ENCODE measurements at places on chromosomes 2 and 18.

GRCh38 chr2:203535784-203536585, 884 bp upstream of the RAPH1 start:
- DNase-seq, result peak; percentile 3

- peak; percentile 14 for DNase-seq
These were observed 108.2 kb downstream of the TDRD15 start for GRCh38 chr2:21231985-21232384.

DNA sequence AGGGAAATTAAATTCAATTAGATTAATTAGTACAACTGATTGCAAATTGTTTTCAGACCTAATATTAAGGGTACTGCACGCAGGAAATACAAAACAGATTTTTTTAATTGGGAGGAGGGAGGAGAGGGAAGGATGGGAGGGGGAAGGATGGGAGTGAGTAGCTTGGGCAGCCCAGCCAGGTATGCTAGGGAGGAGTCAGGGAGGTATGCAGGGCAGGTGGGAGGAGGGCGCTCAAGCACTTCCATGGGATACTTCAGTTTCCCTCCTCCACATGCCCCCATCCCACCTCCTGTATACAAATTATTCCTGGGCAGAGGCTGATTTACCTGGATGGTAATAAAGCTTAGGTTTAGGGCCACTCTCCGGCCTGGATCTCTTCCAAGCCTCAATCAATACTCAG, 76.6 kb upstream of the CAPN13 start:
- DNase-seq, result no peak

GRCh38 chr2:1586251-1586922, 157.9 kb downstream of the PXDN start:
- no peak for DNase-seq

- DNase-seq, result no peak
These were observed 83.3 kb downstream of the SMIM21 start for GRCh38 chr18:75344161-75344560.

DNA sequence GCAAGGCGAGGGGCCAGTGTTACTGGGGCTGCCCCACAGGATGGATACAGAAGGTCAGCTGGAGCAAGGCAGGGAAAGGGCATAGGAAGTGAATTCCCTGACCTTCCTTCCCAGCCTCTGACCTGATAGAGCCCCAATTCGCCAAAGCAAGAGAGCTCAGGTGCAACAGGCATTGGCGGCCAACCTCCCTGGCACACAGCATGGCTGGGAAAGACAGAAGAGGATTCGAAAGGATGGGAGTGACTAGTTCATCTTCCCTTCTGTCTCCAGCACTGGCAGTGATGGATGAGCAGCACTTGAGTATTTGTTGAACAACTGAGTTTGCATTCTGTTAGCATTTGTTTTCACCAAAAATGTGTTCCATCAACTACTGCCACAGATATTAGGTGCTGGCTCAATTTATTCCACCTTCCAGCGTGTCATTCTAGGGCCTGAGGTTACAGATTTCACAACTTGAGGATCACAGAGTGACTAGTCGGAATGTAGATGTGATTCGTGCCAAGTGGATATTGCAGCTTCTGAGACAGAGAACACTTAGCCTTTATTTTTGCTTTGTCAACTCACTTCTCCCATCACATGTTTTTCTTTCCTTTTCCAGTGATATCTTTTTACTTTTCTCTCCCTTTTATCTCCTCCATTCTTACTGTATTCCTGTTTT, 6.2 kb downstream of the COPS8 start:
- no peak for DNase-seq

DNA sequence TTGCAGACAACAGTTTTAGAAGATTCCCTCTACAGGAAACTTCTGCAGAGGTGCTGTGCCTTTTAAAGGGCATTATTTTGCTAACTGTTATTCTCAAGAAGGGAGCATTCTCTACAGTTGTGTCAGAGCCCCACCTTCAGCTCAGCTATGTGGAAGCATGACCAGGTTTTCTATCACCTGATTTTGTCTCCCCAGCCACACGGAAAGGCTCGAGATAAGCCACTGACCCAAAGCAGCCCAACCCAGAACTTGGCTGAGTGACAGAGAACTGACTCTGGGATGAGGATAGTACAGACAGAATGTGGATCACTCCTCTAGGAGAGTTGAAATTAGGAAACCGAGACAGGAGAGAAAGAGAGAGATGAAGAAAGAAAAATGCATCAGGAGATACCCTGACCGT, 10.7 kb downstream of the COL4A4 start:
- no peak for DNase-seq

DNA sequence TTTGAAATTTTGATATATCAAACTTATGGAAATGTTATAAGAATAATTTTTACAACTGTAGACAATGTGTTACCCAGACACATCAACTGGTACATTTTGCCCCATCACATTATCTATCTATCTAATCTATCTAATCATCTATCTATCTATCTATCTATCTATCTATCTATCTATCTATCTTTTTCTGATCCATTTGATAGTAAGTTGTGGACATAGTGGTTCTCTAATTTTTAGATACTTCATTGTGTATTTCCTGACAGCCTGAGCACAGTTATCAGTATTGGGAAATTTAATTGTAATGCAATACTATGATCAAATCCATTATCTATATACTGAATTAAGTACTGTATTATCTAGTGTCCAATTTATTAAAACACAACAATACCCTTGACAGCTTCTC, 42.0 kb upstream of the TMEM18 start:
- DNase-seq, result no peak

- no peak for DNase-seq
These were observed 1321.6 kb upstream of the ACVR2A start for GRCh38 chr2:146523196-146523595.

GRCh38 chr2:70648961-70649360, 95.3 kb upstream of the TGFA start:
- no peak for DNase-seq

- DNase-seq, result no peak
These were observed 254.0 kb downstream of the NRXN1 start for GRCh38 chr2:50777954-50778353.

DNA sequence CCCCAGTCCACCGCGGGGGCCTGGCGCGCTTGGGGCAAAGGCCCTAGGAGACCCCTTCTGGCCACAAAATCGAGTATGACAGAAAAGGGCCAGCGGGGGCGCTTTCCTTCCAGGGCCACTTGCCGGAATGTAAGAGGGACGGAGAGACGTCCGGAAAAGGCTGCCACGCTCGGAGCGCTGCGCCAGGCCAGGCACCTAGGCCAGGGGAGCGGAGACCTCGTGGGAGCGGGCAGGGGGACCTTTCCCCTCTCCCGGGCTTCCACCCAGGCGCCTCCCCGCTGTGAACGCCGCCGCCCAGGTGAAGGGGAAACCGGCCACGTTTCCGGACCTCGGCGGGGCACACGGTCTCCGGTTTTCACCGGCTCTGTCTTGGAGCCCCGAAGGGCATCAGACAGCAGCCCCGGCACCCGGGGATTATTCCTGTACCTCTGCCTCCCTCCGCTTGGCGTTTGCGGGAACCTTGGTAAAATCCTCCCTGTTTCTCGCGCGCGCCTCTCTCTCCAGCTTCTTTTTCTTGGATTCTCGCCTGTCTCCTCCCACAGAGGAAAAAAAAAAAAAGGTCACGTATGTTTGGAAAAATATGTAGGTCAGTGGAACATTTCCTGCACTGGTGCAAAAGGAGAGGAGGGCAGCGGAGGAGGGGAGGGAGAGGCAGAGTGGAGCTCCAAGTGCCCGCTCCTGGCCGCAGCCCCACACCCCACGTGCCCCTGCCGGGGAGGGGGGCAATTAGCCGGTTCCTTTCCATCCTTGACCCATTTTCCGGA, 1.2 kb upstream of the NPAS2 start:
- no peak for DNase-seq

- no peak for DNase-seq
These were observed 69.9 kb downstream of the RHOB start for GRCh38 chr2:20516646-20517341.

DNA sequence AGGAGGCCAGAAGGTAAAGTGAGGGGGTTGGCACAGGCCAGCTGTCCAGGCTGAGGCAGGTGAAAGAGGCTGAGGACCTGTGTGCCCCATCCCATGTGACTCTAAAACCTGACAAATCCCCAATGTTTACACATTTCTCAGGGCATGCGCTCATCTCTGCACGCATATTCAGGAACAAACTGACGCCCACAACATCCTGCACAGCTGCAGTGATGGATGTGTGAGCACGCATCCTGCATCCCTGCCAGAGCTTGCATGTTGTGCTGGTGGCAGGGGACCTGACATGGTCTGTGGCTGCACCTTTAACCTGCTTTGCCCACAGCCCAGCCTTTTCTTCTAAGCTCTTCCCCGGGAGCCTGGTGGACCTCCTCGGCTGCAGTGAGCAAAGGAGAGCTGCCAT, 83.1 kb downstream of the FBXO15 start:
- DNase-seq, result peak; percentile 53

- DNase-seq, result no peak
These were observed 1453.1 kb upstream of the SLC39A10 start for GRCh38 chr2:194203898-194204297.

DNA sequence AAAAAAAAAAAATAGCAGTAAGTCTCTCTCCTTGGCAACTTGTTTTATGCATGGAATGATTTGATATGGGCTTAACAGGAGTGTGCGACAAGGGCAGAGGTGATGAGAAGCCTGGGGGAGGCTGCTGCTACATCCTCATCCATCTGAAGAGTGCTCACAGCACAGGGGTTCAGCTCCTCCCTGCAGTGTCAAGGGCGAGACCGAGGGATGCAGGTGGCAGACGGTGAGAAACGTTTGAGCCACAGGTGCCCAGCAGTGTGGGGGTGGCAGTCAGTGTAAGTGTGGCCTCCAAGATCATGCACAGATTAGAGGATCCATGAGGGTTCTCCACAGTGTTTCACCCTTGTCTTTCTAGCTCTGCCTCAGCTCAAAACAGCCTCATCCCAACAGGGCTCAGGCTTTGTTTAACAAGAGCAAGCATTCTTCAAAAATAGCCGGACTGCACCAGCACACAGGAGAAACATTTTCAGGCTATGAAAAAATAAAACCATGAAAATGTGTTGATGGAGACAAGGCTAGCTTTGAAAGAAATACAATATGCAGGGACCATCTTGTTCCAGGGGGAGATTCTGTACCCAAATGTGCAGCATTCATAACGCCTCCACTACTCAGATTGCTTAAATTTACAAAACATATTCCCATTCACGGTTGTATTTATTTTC, 324.5 kb upstream of the MYT1L start:
- no peak for DNase-seq

DNA sequence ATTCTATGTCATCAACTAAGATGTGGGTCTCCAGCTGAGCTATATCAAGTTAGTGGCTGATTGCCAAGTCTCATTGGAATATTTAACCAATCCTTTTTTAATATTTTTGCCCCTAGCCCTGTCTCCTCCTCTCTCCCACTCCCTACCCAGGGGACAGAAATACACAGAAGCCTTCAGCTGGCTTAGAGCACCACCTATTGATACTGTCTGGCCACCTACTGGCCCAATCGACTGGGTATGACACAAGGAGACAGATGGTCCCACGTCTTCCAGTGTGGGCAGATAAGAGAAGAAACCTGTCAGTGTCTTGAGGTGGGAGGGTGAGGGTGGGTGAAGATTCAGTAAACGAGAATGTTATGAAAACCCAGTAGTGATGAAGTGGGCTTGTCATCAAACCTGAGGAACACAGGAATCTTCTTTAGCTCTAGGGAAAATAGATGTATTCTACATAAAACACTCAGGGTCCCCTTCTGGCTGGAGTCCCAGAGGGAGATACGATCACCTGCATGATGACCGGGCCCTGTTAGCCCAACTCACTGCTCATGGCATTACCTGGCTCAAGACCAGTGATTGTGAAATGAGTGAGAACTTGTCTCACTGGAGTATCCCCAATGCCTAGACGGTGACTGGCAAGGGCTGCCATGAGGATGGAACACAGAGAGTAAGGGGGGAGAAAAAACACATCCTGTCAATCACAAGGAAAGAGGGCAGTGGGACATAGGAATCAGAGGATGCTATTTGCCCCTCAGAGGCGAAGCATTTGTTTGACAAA, 26.7 kb downstream of the POLR1A start:
- DNase-seq, result peak; percentile 70

- no peak for DNase-seq
These were observed 93.0 kb upstream of the SMAD2 start for GRCh38 chr18:48023334-48024008.

DNA sequence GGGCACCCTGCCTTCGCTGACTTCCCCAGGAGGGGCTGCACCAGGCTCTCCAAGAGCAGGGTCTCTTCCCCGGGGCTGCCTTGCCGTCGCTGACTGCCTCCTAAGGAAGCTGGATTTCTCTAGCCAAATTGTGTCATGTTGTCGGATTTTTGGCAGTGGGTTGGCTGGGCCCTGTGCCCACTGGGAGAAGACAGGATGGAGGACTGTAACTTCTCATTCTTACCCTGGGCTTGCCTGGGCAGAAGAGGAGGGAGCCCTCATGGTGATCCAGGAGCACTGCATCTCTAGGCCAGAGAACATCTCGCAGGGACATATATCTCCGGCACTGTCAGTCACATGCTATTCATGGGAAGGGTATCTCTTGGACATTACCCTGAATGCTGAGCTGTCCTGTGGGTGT, 6.3 kb downstream of the MYO7B start:
- no peak for DNase-seq
